Activated CD4-positive, alpha-beta T cell treated with anti-CD3 and anti-CD28 coated beads, Interleukin-2, Interleukin-4, amounts not matched to agents 100 ng/mL and 50 ng/mL, durations not matched to agents 16 hours and 8 hours (primary cell): ENCODE measurements at places on chromosomes 16 and 17.

- no peak for DNase-seq
Observed at GRCh38 chr16:86946396-86946795, 368.0 kb downstream of the FOXL1 start.

DNA sequence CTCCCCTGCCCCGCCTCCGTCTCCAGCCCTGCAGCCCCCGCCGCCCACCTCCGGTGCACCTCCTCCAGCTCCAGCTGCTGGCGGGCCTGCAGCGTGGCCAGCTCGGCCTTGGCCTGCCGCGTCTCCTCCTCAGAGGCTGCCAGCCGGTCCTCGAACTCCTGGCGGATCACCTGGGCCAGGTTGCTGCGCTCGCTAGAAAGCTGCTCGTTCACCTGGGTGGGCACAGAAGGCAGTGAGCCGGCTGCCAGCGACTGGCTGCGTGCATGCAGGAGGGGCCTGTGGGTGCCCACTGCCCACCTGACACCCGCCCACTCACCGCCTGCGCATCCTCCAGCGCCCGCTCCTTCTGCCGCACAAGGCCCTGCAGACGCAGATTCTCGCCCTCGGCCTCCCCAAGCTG is 24.6 kb upstream of the AATK start:
- no peak for DNase-seq

DNA sequence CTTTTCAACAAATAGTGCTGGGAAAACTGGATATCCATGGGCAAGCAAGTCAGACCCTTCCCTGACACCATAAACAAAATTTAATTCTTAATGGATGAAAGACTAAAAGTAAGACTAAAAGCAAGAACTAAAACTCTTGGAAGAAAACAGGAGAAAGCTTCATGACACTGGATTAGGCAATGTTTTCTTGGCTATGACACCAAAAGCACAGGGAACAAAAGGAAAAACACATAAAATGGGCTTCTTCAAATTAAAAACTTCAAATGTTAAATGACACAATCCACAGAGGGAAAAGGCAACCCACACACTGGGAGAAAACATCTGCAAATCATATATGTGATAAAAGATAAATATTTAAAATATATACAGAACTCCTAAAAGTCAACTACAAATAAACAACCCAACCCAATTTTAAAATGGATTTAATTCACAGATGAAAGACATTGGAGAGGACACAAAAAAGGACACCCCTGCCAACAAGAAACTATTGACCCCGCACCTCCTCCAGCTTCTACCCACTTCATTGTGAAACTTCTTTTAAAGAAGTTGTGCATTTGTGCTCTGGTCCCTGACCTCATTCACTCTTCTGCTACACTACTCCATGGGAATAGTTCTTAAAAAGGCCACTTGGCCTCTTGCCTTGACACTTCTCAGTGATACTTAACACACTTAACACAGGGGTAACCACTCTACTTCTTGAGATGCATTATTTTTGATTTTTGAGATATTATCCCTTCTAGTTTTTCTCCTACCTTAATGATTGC is 80.3 kb downstream of the TRIM37 start:
- no peak for DNase-seq

DNA sequence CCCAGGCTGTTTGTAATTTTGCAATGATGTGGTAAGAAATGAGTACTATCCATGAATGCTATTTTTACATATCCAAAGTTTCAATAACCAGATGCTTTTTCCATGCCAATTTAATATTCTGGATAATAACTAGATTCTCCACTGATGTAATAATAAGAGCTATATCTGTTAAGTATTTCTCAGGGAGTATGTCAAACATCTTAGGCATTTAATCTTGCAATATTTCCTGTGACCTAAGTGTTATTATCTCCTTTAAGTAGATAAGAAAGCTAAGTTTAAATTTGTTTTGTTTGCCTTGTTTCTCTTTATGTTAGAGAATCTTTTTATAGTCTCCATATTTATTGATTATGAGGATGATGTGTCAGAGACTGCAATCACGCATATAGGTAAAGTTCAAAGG is 32.3 kb upstream of the HS3ST3A1 start:
- DNase-seq: no peak

GRCh38 chr16:87540072-87540896 is 47.5 kb upstream of the ZCCHC14 start:
- DNase-seq: no peak

GRCh38 chr17:70563281-70563820 is 394.0 kb downstream of the KCNJ2 start:
- no peak for DNase-seq
